ENCODE measurements at places on chromosomes 16 and 17.

DNA sequence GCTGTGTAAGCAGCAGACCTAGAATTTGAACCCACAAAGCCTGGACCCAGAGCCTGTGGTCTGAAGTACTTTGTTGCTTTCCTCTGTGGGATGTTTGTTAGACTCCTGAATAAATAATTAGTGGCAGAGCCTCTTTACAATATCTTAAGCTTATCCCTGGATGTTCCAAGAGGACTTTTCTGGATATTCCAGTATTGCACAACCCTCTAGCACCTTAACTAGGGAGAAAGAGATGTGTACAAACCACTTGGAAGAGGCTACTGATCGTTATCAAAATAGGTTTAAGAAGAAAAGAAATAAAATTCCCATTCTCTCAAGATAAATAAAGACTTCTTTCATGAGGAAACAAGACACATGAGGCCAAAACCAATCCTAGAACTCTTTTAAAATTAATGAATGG lies 632.4 kb downstream of the CDH11 start:
- no peak for DNase-seq
- no peaks in the 10 kb centered on the region for H3K4me1 ChIP-seq
- no peaks in the 10 kb centered on the region for H3K27me3 ChIP-seq
- H3K4me3 ChIP-seq = no peak overlapping the region
- no peaks in the 10 kb centered on the region for H3K36me3 ChIP-seq

- peaks cover 34% of the 10 kb centered on the region for H3K4me1 ChIP-seq
- H3K4me3 ChIP-seq = no peak overlapping the region
- DNase-seq = no peak
- no peaks in the 10 kb centered on the region for H3K36me3 ChIP-seq
- no peak overlapping the region for H3K27ac ChIP-seq
- H3K27me3 ChIP-seq = no peaks in the 10 kb centered on the region
Measured at GRCh38 chr16:50601341-50601740, 53.1 kb downstream of the NKD1 start.

DNA sequence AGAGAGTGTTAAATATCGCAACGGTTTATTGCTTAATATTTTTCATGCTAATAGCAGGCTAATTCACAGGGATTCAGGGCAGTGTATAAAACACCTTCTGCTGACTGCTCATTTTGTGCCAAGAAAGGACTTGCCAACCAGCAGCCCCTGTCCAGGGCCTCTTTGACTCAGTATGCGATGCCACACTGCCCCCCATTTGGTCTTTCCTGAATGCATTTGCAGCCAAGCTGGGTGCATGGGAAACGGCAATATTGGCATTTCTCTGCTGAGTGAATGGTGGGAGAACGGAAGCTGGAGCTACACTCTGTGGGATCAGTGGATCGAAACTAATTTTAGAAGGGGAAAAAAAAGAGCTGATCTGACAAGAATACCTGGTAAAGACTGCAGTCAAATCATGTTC lies 152.9 kb upstream of the C16orf82 start:
- peaks cover 7% of the 10 kb centered on the region for H3K27me3 ChIP-seq
- no peaks in the 10 kb centered on the region for H3K4me1 ChIP-seq
- H3K36me3 ChIP-seq = no peaks in the 10 kb centered on the region
- no peak overlapping the region for H3K27ac ChIP-seq

DNA sequence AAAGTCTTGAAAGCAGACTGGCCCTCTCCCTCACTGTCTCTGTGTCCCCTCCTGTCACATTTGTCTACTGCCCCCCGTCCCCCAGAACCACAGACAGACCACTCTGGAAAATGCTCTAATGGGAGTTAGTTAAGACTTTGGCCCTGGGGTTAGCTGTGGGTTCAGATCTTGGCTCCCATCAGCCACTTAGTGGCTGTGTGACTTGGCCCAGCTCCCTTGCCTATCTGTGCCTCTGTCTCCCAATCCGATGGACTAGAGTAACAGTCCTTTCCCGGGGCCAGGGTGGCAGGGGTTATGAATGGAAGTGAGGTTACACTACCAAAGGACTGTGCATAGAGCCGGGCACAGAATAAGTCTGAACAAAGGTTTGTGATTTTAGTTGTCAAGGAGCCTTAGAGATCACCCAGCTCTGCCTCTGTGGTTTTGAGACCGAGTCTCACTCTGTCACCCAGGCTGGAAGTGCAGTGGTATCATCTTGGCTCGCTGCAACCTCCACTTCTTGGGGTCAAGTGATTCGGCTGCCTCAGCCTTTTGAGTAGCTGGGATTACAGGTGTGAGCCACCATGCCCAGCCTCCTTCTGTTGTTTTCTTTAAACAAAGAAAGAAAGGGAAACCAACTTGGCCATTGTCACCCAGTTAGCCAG lies 23.7 kb downstream of the PPL start:
- H3K4me3 ChIP-seq = no peak overlapping the region
- no peaks in the 10 kb centered on the region for H3K4me1 ChIP-seq
- DNase-seq = no peak
- no peaks in the 10 kb centered on the region for H3K36me3 ChIP-seq
- no peaks in the 10 kb centered on the region for H3K27me3 ChIP-seq

DNA sequence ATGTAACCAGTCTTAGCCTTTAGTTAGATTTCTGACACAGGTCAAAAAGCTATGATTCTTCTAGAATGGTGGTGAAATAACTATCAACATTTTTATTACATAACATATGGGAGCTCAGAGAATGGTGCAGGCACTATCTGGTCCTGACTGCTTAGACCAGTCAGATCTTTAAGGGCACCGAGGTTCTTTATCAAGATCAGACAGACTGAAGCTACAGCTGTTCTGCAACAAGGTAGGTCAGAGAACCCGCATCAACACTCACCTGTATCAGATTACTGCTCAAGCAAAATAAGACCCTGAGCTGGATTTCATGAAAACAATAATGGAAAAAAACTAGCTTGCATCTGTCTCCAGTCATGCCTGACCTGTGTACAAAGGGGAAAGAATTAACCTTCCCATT lies 160.4 kb downstream of the KCNJ2 start:
- DNase-seq = no peak
- no peaks in the 10 kb centered on the region for H3K4me1 ChIP-seq
- no peaks in the 10 kb centered on the region for H3K27me3 ChIP-seq
- H3K27ac ChIP-seq = no peak overlapping the region
- no peaks in the 10 kb centered on the region for H3K36me3 ChIP-seq

DNA sequence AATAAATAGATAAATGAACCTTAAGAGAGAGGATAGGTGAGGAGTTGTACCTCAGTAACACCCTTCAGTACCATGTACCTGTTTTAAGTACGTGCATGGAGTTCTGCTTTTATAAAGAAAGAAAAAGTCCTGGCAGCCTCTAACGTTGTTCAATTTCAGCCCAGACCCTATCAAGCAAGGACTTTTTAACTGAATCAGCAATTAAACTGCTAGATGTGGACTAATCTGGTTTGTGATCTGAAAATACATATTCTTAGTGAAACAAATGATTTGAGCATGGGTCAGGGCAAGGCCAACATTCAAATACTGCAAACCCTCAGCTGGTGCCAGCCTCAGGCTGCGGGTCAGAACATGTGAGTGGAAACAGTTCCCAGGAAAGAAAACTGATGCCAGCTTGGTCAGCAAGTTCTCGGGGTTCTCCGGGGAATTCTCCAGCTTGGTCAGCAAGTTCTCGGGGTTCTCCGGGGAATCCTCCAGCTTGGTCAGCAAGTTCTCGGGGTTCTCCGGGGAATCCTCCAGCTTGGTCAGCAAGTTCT lies 84.5 kb downstream of the MRM3 start:
- no peaks in the 10 kb centered on the region for H3K36me3 ChIP-seq
- H3K27me3 ChIP-seq = peaks cover 23% of the 10 kb centered on the region
- no peak for DNase-seq
- H3K4me3 ChIP-seq = no peak overlapping the region
- no peaks in the 10 kb centered on the region for H3K4me1 ChIP-seq
- no peak overlapping the region for H3K27ac ChIP-seq

DNA sequence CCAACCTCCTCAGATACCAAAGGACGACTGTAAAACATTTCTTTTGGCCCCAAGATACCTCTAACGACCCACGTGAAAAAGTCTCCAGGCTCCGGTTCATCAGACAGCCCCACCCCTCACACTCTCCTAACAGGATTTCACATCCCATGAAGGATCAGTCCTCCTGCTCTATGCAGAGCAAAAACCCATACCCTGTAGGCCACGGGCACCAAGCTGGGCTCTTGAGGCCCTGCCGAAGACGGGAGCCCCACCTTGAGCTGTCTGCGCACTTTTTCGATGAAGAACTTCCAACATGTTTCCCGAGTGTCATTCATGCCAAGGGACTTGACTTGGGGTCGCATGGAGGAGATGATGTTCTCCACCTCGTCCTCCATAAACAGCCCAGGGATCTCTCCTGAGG lies 89.9 kb downstream of the PGS1 start:
- DNase-seq = no peak
- H3K36me3 ChIP-seq = no peaks in the 10 kb centered on the region
- peaks cover 3% of the 10 kb centered on the region for H3K27me3 ChIP-seq
- H3K27ac ChIP-seq = no peak overlapping the region

GRCh38 chr17:4519361-4519788 lies 20.7 kb downstream of the SPNS2 start:
- no peaks in the 10 kb centered on the region for H3K27me3 ChIP-seq
- H3K4me1 ChIP-seq = no peaks in the 10 kb centered on the region
- no peaks in the 10 kb centered on the region for H3K36me3 ChIP-seq
- DNase-seq = no peak
- no peak overlapping the region for H3K4me3 ChIP-seq

- peaks cover 12% of the 10 kb centered on the region for H3K4me1 ChIP-seq
- DNase-seq = no peak
- H3K4me3 ChIP-seq = no peak overlapping the region
- peak overlapping the region; percentile 82 for H3K27ac ChIP-seq
- peaks cover 48% of the 10 kb centered on the region for H3K36me3 ChIP-seq
Measured at GRCh38 chr17:64533784-64534183, 27.0 kb downstream of the CEP95 start.

DNA sequence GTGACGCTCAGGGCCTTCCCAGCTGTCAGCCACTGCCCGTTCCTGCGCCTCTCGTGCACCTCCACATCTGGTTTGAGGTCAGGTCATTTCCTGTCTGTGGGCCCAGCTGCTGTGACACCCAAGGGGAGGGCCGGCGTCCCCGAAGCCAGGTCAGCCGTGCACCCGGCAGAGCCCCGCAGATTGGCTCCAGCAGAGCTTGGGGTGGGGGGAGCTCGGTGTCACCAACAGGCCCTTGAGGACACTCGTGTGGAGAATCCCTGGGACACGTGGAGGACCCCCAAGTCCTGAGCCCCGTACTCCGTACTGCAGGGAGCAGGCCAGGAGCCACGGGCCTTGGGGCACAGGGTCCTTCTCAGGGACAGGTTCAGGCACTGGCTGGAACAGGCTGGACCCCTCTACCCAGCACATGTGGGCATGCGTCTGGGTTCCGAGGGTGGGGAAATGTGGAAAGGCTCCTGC lies 4.8 kb downstream of the SPATA2L start:
- H3K4me3 ChIP-seq = no peak overlapping the region
- H3K36me3 ChIP-seq = peaks cover 16% of the 10 kb centered on the region
- peaks cover 20% of the 10 kb centered on the region for H3K4me1 ChIP-seq
- DNase-seq = peak; percentile 57
- no peak overlapping the region for H3K27ac ChIP-seq

DNA sequence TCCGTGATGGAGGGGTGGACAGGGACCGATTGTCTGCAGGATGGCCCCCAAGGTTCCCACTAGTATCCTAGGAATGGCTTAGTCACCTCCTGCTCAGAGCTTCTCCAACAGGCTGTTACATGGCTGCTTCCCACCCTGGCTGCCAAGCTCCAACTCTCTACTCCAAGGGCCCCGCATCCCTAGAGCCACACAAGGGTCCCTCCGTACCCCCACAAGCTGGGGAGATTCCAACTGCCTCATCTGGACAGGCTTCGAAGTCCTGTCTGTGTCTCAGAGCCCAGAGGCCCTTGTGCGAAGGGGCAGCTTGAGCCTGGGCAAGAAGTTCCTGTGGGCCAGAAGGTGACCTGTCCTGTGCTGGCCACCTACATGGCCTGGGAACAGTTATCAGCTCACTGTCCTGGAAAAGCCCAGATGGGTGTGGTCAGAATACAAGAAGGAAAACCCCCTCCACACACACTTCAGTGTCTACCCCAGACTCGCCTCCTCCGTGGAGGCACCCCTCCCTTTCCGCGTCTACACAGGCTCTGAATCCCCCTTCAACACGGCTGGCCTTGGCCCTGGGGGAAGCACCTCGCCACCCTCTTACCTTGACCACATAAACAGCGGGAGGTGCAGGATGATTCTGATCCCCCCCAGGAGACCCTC lies 586 bp downstream of the MEAK7 start:
- peak overlapping the region; percentile 39 for H3K27ac ChIP-seq
- H3K27me3 ChIP-seq = no peaks in the 10 kb centered on the region
- peaks cover 45% of the 10 kb centered on the region for H3K4me1 ChIP-seq
- H3K4me3 ChIP-seq = peak overlapping the region; percentile 91
- no peak for DNase-seq
- H3K36me3 ChIP-seq = peaks cover 7% of the 10 kb centered on the region

GRCh38 chr17:28385037-28385400 lies 13.5 kb downstream of the SARM1 start:
- DNase-seq = no peak
- H3K4me3 ChIP-seq = peak overlapping the region; percentile 84
- H3K27me3 ChIP-seq = peaks cover 2% of the 10 kb centered on the region
- H3K27ac ChIP-seq = peak overlapping the region; percentile 63
- peaks cover 20% of the 10 kb centered on the region for H3K4me1 ChIP-seq
- H3K36me3 ChIP-seq = peaks cover 28% of the 10 kb centered on the region

DNA sequence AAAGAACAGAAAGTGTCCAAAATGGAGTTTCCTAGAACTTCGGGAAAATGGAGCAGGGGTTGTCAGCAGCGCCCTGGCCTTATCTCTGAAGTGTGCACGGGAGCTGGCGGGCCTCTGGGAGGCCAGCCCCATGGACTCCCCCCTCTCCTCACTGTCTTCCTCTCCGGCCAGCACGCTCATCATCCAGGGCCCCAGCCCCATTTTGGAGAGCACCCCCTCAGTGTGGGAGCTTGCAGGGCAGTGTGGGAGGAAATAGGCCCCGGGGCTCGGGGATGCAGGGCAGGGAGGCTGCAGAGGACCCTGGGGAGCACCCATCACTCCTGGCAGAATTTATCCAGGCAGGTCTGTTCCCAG lies 4.9 kb upstream of the PABPN1L start:
- H3K27me3 ChIP-seq = peaks cover 10% of the 10 kb centered on the region
- no peak overlapping the region for H3K27ac ChIP-seq
- peaks cover 4% of the 10 kb centered on the region for H3K4me1 ChIP-seq
- H3K36me3 ChIP-seq = no peaks in the 10 kb centered on the region

GRCh38 chr17:79872762-79873161 lies 33.5 kb upstream of the CBX4 start:
- no peaks in the 10 kb centered on the region for H3K4me1 ChIP-seq
- no peaks in the 10 kb centered on the region for H3K36me3 ChIP-seq
- peaks cover 1% of the 10 kb centered on the region for H3K27me3 ChIP-seq
- no peak overlapping the region for H3K27ac ChIP-seq
- H3K4me3 ChIP-seq = no peak overlapping the region
- no peak for DNase-seq

GRCh38 chr17:32904891-32905290 lies 23.1 kb upstream of the TMEM98 start:
- peaks cover 14% of the 10 kb centered on the region for H3K27me3 ChIP-seq
- peaks cover 13% of the 10 kb centered on the region for H3K4me1 ChIP-seq
- no peak overlapping the region for H3K4me3 ChIP-seq

- no peaks in the 10 kb centered on the region for H3K27me3 ChIP-seq
- H3K4me1 ChIP-seq = no peaks in the 10 kb centered on the region
- no peak overlapping the region for H3K4me3 ChIP-seq
- no peak for DNase-seq
- H3K27ac ChIP-seq = no peak overlapping the region
Measured at GRCh38 chr16:7088711-7089110, 243.9 kb upstream of the RBFOX1 start.

GRCh38 chr17:14052886-14053615 lies 16.3 kb upstream of the COX10 start:
- peaks cover 3% of the 10 kb centered on the region for H3K4me1 ChIP-seq
- H3K27ac ChIP-seq = no peak overlapping the region
- H3K36me3 ChIP-seq = peaks cover 23% of the 10 kb centered on the region
- no peak overlapping the region for H3K4me3 ChIP-seq
- no peak for DNase-seq

All from activated CD8-positive, alpha-beta T cell treated with anti-CD3 and anti-CD28 coated beads for 36 hours (primary cell).